Fibroblast of skin of right biceps (primary cell): ENCODE measurements at places on chromosomes 7 and 10.

DNA sequence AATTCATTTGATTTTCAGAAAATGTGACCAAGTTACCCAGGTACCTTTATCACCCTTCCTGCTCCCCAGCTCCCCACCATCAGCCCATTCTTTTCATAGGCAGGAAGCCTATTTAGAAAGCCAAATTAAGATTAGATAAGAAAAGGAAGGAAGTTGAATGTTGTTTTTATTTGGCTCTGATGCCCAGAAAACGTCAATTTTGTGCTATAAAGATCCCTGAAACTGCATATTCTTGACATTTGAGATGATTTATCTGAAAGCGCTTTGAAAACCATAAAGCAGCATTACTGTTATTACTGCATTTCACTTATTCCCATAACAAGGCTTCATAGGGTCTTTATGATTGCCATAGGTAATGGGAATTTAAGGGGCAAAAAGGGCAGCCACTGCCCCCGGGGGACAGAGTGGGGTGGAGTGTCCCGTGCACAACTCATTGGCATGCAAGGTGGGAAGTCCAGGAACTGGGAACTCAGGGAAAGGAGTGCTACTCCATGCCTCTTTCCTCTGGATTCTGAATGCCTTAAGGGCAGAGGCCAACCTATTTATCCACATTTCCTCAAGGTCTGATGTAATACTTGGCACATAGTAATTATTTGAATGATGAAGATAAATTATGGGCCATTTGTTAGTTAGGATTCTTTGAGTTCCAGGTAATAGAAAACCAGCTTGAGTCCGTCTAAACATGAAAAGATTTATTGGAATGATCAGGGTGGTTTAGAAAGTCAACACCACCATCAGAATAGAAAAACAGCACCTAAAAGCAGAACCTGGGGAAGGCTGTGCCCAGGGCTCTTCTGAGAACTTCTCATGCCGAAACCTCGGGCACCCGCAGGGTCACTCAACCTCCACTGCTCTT, 100.6 kb upstream of the ELMO1 start:
- DNase-seq, result no peak

DNA sequence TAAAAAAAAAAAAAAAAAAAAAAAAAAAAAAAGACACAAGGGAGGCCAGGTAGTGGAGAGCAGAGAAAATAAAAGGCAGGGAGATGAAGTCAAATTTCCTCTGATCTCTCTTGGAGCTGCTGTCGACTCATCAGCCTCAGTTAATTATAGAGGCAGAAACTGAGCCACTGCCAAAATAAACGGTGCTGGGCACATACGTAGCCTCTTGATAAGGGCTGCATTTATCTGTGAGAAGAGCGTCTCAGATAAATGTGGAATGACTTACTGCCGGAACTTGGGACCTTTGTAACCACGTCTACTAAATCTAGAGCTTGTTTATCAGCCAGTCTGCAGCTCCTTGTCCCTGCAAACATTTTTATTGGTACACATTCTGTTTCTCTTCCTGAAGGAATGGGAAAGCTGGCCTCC, 162.3 kb downstream of the BAMBI start:
- peak; percentile 70 for DNase-seq

GRCh38 chr7:84970670-84971069, 216.2 kb downstream of the SEMA3D start:
- no peak for DNase-seq

- DNase-seq, result peak; percentile 85
These were observed 88.6 kb downstream of the RNF216 start for GRCh38 chr7:5692845-5693278.

DNA sequence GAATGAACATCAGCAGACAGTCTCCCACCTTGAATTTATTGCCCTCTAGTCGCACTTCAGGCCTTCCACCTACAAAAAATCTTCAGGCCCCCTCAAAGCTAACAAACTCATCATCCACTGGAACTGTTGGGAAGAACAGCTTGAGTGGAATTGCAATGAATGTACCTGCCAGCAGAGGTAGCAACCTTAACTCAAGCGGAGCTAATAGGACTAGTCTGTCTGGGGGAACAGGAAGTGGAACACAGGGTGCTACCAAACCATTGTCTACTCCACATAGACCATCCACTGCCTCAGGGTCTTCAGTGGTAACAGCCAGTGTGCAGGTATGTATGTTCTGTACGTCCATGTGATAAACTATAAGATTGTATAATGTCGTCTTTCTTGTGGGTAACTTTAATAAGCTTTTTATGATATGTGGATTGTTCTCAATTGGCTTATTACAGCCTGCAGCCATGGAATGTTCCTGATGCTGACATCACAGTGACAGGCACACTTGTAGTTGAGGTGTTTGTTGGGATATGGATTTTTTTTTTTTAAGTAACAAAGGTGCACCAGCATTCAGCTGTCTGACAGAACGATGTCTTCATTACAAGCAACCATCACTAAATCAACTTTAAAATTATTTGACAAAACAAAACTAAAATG, 53.3 kb downstream of the UBN2 start:
- no peak for DNase-seq

DNA sequence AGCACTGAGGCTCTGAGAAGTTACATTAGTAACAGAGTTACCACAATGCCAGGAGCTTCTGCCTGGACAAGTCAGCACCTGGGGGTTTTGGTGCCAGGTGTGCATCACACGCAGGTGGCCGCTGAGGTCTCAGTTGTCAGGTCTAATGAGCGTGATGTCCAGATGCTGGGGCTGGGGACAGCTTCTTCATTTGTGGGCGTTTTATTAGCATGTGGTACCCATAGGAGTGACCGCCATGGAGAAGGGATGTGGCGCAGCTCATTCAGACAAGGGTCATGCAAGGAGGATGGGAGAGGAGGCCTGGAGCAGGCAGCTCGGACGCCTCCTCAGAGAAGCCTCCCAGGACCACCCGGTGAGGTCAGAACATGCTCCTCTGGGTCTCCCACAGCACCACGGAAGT, 27.8 kb downstream of the FAM241B start:
- DNase-seq, result no peak

GRCh38 chr7:27953777-27954176, 213.8 kb downstream of the TAX1BP1 start:
- no peak for DNase-seq

DNA sequence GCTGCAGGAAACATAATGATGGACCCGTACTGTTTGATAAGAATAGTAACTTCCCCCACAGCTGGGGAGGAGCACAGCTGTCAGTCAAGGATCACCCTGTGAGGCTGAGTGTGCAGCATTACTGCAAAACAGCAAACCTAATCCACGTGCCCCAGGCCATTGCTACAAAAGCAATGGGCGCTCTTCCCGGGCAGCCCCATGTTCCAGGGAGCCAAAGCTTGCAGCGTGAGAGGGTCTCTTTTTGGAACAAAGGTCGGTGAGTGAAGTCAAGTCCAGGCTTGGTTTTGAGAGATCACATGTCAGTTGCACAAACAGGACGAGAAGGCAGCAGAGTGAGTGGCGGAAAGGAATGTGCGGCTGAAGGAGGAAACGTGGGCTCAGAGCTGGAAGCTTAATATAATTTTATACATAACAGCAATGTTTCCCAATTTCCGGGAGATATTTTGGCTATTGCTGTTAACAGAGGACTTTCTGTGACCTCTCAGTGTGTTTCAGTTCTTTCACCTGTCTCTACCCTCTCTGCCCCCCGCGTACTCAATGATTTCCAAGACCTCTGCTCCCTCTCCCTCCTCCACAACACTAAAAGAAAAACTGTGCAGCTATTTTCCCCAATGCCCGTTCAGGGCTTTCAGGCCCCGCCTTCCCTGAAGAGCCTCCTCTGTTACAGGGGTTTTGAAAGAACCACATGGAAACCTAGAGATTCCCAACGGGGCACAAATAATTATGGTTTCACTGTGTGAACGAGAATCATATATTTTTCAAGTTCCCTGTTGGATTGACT, 128.9 kb downstream of the MTPAP start:
- DNase-seq, result peak; percentile 68

GRCh38 chr7:69599955-69600709, 1.9 kb downstream of the AUTS2 start:
- peak; percentile 43 for DNase-seq

GRCh38 chr10:70323697-70324338, 40.0 kb upstream of the NPFFR1 start:
- no peak for DNase-seq

- DNase-seq, result peak; percentile 15
These were observed 153.4 kb upstream of the LANCL2 start for GRCh38 chr7:55211726-55212125.

- peak; percentile 78 for DNase-seq
These were observed 20.7 kb upstream of the ADRB1 start for GRCh38 chr10:114022766-114023597.

DNA sequence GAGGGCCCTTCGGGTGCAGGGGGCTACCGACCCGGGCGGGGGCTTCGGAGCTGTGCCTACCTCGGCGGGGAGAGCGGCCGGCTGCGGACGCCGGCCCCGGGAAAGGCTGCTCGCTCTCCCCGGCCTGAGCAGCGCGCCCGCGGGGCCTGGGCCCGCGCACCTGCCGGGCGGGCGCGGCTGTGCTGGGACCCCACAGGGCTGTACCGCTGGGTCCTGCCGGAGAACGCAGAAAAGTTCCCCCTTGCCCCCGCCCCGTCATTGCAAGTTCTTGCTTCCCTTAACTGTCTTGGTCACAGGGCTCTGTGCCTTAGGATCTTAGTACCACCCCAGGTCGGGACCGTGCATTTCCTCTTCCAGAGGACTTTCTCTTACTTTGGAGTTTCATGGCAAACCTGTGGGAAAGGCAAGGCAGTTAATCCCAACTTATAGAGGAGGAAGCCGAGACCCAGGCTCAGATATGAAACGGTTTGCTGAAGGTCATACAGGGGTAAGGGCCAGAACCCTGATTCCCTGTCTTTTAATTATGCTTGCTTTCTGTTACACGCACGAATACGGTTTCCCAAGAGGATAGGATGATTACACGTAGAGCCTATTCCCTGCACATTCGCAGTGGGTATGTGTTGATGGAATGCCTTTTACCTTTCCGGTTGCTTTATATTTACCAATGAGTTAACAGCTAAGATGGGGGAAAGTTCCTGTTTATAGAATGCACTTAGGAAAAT, 652 bp downstream of the PCGF5 start:
- no peak for DNase-seq

GRCh38 chr10:6072215-6072934, 10.2 kb upstream of the IL2RA start:
- no peak for DNase-seq

- DNase-seq, result no peak
These were observed 75.0 kb upstream of the LRRC17 start for GRCh38 chr7:102837802-102838201.

GRCh38 chr7:28799619-28800018, 158.5 kb downstream of the TRIL start:
- no peak for DNase-seq

DNA sequence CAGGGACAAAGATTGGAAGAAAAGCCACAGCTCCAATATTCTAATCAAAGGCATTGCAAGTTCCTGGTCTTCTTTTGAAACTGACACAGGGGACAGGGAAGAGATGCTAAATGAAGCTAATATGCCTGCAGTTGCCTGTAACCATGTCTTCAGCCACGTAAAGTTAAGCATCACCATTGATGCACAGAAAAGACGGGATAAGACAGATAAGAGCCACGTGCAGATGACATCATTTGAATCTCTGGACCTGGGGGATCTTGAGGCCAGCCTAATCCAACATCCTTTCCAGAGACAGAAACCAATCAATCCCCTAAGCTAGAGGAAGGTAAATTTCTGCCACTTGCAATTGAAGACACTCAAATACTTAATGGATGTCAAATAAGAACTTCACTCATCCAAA, 93.4 kb downstream of the PIP4K2A start:
- no peak for DNase-seq

DNA sequence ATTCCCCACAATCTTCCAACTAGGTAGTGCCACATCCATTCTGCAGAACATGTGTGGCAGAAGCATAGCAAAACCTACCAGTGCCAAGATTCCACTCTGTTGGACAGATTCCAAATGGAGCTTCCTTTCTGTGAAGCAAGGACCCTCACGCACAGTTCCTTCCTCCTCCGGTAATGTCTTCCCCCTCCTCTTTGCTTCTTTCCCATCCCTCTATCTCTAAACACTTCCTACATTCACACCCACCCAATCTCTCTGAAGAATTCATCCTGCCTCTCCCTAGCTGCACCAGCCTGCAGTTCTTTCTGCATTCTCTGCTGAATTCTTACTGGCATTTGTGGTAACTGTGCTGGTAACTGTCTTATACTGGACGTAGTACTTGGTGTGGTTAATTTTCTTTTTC, 124.9 kb downstream of the RNLS start:
- no peak for DNase-seq

- no peak for DNase-seq
These were observed 151.6 kb downstream of the MALRD1 start for GRCh38 chr10:19200211-19200610.

DNA sequence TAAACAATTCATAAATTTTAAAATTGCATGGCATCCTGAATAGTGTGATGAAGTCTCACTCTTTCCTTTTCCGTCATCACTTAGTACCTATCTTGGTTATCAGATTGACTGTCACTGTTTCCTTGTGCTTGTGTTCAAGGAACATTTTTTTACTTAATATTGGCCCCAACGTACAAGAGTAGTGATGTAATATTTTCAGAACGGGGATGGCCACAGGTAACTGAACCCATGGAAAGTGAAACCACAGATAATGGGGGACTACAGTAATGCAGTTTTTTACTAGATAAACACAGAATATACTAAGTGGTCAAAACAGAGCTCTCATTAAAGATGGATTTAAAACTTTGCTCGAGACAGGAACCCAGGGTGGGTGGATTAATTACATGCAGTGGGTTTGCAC, 85.4 kb downstream of the MACC1 start:
- DNase-seq, result no peak

- DNase-seq, result no peak
These were observed 119.1 kb upstream of the WDR11 start for GRCh38 chr10:120732067-120732466.

DNA sequence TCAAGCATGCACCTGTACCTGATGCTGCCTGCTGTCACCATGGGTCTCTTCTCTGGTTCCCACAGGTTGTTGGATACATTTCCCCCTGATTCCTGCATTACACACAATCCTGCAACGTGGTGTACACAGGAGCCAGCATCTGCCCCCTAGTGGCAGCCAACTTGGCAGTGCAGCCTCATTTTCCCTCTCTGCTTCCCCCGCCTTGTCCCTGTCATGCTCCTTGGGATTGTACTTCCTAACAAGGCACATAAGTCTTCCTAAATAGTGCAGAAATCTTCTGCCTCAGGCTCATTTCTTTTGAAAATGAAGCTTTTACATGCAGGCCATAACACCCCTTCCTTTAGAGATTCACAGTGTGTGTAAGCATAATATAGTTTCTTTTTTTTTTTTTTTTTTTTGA, 387.5 kb downstream of the CCSER2 start:
- DNase-seq, result peak; percentile 1

DNA sequence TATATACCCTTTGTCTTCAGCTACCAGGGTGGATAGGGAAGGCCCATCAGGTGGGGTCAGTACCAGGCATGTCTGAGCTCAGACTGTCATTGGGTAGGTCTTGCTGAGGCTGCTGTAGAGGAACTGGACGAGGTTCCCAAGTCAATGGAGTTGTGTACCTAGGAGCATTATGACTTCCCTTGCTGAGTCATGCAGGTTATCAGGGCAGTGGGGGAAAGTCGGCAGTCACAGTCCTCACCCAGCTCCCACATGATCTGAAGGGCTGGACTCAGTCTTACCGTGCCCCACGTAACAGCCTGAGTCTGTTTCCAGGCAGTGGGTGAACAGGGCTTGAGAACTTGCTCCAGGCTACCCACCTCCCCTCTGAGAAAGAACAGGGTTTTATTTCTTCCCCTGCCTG, 260.8 kb upstream of the COBL start:
- no peak for DNase-seq

GRCh38 chr10:5817322-5818047, 4.3 kb upstream of the GDI2 start:
- no peak for DNase-seq
